NCI-H2081 treated with DMSO at 0.1 percent for 48 hours (cell line): ENCODE measurements at places on chromosomes 12 and 14.

GRCh38 chr14:103221781-103222358, 98.6 kb downstream of the TNFAIP2 start:
- no peak for DNase-seq

GRCh38 chr12:26226629-26227360, 31.4 kb downstream of the SSPN start:
- DNase-seq = no peak

GRCh38 chr12:61880186-61880585, 380.0 kb upstream of the USP15 start:
- DNase-seq = no peak

DNA sequence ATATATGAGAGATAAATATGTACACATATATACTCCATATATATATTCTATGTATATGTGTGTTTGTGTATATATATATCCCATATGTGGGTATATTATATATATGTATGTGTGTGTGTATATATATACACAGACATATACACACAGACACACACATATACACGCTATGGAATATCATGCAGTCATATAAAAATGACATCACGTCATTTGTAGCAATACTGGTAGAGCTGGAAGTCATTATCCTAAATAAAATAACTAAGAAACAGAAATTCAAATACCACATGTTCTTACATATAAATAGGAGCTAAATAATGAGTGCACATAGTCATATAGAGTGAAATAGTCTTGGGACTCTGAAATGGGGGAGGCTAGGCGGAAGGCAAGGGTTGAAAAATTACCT, 1000.2 kb downstream of the LRFN5 start:
- no peak for DNase-seq

- no peak for DNase-seq
Observed at GRCh38 chr14:23070262-23071129, 13.2 kb upstream of the CDH24 start.

GRCh38 chr12:113098441-113099028, 37.0 kb downstream of the RASAL1 start:
- peak; percentile 19 for DNase-seq

DNA sequence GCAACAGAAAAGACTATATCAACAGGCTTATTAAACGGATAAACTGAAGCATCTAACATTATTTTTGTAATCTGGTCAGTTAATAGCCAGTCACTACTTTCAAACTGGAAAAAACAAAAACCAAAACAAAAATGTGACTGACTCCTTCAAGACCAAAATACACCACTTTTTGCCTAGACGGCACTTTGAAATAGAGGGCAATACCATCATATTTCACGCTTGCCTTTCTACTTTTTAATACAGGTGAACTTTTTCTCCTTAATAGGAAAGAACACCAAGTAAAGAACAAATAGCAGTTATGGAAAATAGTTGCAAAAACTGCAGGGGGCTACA, 550 bp upstream of the NUP107 start:
- no peak for DNase-seq

- no peak for DNase-seq
Observed at GRCh38 chr12:10131111-10131690, 1.2 kb upstream of the CLEC7A start.

DNA sequence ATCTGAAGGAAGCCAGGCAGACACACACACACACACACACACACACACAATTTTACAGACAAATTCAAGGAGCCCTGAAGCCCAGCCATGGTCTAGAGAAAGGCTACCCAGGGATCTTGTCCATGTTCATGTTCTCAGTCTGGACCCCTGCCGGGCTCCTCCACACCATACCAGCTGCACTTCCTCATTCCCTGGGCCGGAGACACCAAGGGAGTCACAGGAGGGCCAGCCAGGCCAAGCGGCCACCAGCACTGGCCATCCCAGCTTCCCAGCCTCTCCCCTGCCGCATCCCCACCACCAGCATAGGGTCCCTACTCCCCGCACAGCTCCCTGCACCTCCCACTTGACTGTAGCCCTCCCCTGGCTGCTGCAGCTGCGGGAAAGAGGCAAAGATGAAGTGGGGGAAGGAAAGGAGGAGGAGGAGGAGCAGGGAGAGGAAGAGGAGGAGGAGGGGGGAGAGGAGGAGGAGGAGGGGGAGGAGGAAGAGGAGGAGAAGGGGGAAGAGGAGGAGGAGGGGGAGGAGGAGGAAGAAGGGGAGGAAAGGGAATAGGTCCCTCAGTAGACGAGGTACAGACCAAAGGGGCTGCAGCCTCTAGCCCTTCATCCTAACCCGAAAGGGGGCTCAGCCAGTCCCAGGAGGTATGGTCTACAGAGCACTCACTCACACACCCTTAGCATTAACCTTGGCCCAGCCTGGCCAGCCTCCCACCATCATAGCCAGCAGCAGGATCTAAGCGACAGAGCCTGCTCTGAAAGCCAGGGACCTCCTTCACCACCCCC, 293.2 kb downstream of the DPF3 start:
- DNase-seq = no peak

GRCh38 chr14:104856869-104857860, 7.9 kb upstream of the CEP170B start:
- DNase-seq = no peak

GRCh38 chr14:82565825-82566224, 1032.2 kb upstream of the SEL1L start:
- no peak for DNase-seq

- DNase-seq = no peak
Observed at GRCh38 chr14:105153331-105153731, 15.2 kb downstream of the JAG2 start.

DNA sequence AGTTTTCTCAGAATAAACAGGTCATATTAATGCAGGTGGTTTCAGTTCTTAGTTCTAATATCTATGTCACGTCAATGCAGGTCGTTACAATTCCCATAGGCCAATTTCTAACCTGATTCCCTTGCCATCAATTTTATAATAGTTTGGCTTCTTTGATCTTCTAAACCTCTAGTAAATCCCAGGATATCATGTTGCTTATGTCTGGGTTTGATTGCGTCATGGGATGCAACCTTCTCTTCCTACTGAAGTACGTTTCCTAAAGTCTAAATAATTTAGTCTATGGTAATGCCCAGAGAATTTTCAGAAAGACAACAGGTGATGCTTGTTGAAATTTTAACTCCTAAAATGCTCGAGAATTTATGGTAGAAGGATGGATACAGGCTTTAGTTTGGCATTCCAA, 19.2 kb downstream of the TAS2R7 start:
- DNase-seq = no peak

DNA sequence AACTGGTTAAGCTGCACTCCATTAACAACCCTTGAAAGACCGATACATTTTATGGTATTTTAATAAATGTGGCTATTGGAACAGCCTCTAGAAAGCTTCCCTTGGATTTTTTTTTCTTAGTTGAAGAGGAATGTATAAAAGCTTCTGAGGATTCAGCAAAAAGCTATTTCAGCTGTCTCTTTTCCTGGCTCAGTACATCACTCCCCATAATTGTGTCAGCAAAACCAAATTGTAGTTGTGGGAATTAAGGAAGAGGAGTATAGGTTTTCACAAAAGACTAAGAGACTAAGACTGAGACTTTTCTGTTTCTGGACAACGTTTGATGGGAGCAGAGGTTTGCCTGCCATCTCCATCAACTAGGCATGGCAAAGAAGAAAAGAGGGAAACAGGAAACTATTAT, 106.5 kb downstream of the C12orf50 start:
- DNase-seq = no peak

GRCh38 chr12:94039199-94039840, 109.1 kb upstream of the PLXNC1 start:
- DNase-seq = no peak

- DNase-seq = no peak
Observed at GRCh38 chr14:86787717-86788116, 1205.3 kb downstream of the GALC start.

DNA sequence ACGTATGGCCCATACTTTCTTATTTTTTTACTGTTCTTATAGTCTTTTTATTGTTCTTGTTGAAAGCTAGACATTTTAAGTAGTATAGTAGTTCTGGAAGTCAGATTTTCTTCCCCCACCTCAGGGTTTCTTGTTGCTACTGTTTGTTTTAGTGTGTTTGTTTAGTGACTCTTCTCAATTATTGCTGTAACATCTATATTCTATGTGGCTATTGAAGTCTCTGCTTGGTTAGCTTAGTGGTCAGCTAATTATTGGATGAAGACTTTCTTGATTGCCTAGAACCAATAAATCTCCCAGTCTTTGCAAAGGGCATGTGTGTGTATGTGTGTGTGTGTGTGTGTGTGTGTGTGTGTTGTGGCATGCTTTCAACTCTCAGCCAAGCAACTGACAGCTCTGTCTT, 34.3 kb upstream of the UNC79 start:
- DNase-seq = no peak

- DNase-seq = no peak
Observed at GRCh38 chr12:47034661-47035060, 44.8 kb upstream of the PCED1B start.

DNA sequence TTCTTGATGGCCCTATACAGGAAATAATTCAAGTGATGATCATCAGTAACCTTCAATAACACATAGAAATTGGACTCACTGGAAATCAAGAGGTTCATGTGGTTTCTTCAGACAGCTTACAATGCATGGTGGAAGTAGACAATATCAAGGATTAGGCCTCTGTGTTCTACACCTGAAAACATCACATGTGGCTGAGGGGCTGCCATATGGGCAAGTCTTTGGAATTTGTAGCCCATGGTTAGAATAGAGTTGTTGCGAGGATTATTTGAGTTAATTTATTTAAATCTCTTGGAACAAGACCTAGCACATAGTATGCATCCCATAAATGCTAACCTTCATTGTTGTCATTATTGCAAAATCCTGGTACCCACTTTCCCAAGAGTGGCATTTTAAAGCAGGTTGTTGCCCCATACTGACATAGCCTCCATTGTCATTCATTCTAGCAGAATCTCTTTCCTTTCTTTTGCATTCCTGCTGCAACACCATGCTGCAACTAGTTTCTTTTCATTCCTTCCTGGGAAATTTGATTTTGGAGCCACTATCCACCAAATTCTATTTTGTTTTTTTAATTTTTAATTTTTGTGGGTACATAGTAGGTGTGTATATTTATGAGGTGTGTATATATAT, 352.7 kb upstream of the NAV3 start:
- DNase-seq = no peak

GRCh38 chr14:72594099-72594901, 299.6 kb downstream of the DPF3 start:
- DNase-seq = no peak

- no peak for DNase-seq
Observed at GRCh38 chr12:77606348-77606747, 224.3 kb upstream of the NAV3 start.

- DNase-seq = no peak
Observed at GRCh38 chr14:20578325-20578724, 9.5 kb downstream of the RNASE11 start.

DNA sequence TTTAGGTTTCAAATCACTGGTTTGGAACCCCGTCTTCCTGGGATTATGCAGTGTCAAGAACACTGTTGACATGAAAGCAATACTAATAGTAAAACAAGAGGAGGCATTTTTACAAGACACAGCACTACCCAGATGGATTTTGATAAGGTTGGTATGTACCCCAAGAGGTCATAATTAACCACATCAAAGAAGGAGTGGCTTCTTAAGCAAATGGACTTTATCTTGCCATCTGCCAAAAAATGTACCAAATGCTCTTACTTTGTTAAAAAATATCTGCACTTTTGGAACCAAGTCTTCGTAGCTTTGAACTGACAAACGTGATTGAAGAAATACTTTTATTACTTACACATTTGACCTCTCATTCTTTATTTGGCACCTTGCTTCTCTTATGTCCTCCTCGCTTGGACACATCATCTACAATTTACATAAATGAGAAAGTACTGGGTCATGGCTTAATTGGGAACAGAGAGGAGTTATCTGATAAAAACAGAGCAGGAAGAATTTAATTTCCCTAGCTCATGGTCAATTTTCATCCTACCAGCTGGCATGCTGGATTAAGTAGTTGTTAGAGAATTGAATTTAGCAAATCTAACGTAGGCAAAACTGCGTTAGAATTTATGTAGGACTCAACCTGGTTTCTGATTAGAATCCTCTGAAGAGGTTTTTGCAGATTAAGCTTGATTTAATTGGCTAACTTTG, 54.5 kb upstream of the PRICKLE1 start:
- DNase-seq = no peak

GRCh38 chr12:113875691-113876090, 90.4 kb downstream of the RBM19 start:
- DNase-seq = no peak

DNA sequence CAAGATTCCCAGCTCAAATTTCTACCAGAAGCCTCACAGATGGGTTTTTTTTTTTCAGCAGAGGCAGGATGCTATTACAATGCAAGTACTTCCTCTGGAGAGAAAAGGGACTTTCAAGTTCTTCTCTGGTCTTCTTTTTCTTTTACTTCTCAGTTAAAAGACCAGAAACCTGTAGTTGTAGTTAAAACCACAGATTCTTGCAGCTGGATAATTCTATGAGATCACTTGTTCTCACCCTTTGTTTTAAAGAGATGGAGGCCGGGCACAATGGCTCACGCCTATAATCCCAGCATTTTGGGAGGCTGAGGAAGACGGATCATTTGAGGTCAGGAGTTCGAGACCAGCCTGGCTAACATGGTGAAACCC, 47.6 kb upstream of the OVCH1 start:
- no peak for DNase-seq

- DNase-seq = no peak
Observed at GRCh38 chr12:93908846-93909567, 231.8 kb downstream of the CRADD start.

GRCh38 chr14:90342327-90342726, 10.6 kb upstream of the NRDE2 start:
- no peak for DNase-seq

GRCh38 chr12:38417101-38417500, 100.5 kb downstream of the ALG10B start:
- no peak for DNase-seq

DNA sequence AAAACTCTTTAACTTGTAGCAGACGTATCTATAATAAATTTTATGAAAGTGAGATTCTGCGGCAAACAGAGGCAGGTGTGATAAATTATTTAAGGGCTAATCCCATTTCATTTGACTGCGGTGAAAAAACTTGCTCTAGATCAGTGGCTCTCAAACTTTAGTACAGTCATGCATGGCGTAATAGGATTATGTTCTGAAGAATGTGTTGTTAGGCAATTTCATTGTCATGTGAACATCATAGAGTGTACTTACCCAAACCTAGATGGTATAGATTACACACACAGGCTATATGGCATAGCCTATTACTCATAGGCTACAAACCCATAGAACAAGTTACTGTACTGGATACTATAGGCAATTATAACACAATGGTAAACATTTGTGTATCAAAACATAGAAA, 83.7 kb downstream of the HEATR5A start:
- no peak for DNase-seq

DNA sequence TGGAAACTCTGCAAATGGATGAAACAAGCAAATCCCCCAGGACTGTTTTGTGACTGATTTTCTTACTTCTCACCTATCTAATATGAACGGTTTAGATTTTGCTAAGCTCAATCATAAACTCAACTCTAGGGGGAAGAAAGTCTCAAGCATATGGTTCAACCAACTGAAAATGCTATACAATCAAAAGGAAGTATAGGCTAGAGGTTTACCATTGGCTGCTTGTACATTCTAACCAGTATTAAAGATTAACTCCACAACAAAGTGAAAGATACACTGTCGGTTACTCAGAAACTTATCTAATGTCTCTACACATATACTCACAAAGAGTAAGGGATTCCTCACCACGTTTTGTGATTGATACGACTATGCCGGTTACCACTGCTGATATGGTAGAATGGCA, 281.8 kb upstream of the SOX5 start:
- no peak for DNase-seq
